Muscle of arm (tissue), 14 donors: ENCODE measurements at places on chromosomes 2 and 18. TPM values are rescaled to one million over a fixed set of nuclear protein-coding genes. Genes with fewer than 3 reads are reported as not detected.

DNA sequence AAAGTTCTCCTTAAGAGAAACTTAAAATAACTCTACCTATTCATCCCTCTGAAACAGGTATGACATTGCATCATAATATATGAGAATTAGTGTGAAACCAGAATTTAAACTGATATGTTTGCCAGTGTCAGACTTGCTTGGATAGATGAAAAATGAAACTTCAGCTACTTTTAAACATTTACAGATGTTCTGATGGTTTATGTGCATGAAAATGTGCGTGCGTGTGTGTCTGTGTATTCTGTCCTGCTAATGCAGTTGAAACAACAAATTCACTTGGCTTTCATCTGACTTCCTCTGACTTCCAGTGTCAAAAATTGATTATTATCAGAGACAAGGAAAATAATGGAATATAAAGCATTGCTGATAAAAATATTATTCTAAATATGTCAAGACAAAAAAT, 719.4 kb downstream of the LRP1B start:
- DNase-seq: no peak

- no peak for DNase-seq
Observed at GRCh38 chr2:167005096-167005495, 116.8 kb downstream of the XIRP2 start.

- DNase-seq: no peak
Observed at GRCh38 chr2:58508006-58508405, 266.9 kb upstream of the FANCL start.

- no peak for DNase-seq
Observed at GRCh38 chr2:59180621-59181020, 939.5 kb upstream of the FANCL start.

DNA sequence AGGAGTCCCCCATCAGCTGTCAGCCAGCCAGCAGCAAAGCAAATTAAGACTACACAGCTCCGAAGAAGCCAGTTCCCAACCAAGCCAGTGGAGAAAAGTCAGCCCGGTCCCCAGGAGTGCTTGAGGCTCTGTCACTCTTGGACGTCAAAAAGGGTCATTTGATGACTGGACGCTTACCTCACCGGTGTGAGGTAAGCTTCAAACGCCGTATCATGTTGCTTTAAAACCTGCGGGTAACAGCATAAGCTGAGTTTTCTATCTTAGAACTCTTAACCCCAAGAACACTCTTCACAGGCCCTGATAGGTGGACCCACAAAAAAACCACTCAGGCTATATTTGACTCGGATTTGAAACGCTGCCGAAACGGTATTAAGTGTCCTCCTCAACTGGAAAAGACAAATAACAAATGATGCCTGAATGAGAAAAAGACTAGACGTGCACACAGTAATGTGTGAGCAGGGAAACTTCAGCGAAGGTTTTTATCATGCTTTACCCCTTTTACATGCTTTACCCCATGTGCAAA, 682 bp upstream of the LNPK start:
- peak; percentile 44 for DNase-seq

GRCh38 chr2:209236377-209236776, 187.5 kb upstream of the MAP2 start:
- DNase-seq: no peak

GRCh38 chr2:219081096-219081495, 20.4 kb upstream of the IHH start:
- no peak for DNase-seq

DNA sequence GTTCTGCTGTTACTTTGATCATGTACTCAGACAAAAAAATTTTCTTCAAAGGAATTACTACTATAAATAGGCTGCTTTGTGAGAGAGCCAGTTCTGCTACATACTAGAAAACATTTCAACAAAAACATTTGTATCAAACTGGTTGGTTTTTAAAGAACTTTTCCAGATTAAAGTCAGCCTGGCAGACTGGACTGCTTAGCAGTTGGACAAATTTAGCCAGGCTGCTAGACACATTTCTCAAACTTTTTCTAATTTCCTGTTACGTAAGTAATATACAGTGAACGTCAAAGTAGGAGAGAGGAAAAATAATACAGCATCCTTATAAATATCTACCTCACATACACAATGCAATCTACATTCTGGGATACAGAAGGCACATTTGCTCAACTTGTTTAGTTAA, 109.5 kb downstream of the SP3 start:
- no peak for DNase-seq

DNA sequence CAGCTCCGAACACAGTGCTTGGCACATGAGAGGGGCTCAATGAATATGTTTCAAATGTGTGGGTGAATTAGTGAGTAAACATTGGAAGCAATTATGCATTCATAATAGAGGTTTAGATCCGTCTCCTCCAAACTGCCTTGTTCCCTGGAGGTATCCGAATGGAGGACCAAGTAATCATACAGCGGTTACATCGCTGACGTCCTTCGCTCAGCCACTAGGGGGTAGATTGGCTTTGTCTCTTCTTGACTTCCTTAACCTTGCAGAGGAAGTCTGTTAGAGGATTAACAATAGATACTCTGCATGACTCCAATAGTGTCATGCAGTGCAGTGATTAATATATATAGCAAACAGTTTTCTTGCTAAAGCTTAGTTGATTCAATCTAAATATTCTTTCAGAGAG, 517.0 kb downstream of the PTPRM start:
- DNase-seq: peak; percentile 16

DNA sequence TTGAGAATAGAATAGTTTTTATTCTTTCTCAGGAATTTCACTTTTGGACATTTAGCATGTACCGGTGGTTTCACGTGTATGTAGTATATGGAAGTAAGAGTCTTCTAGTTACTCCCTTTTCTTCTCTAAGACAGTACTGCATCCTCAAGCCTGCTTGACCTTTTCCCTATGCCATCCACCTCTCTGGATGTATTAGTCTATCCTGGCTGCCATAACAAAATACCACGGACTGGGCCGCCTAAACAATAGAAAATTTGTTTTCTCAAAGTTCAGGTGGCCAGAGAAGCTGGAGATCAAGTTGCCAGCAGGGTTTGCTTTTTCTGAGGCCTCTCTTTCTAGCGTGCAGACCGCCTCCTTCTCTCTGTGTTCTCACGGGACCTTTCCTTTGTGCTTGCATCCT, 1.3 kb upstream of the CMPK2 start:
- DNase-seq: no peak

- DNase-seq: no peak
Observed at GRCh38 chr18:47264308-47264700, 12.8 kb upstream of the SKOR2 start.

GRCh38 chr2:50449306-50449705, 582.6 kb downstream of the NRXN1 start:
- DNase-seq: no peak

The SLC4A1AP gene
- polyA plus RNA-seq: 24.9 TPM

The CAPN13 gene
- polyA plus RNA-seq: not detected

The TRIM43B gene
- polyA plus RNA-seq: not detected

The MLPH gene
- 0.48 TPM for polyA plus RNA-seq

The MC5R gene
- polyA plus RNA-seq: 0.97 TPM

The SCYGR2 gene
- polyA plus RNA-seq: not detected

The TLX2 gene
- polyA plus RNA-seq: not detected

The SIX2 gene
- 5.2 TPM for polyA plus RNA-seq
